ENCODE measurements at places on chromosomes 2 and 18. TPM values are rescaled to one million over a fixed set of nuclear protein-coding genes. Genes with fewer than 3 reads are reported as not detected.

The DHRS9 gene
- 135 TPM for total RNA-seq

GRCh38 chr2:75336451-75336850 is 137.1 kb upstream of the TACR1 start:
- DNase-seq, result no peak

DNA sequence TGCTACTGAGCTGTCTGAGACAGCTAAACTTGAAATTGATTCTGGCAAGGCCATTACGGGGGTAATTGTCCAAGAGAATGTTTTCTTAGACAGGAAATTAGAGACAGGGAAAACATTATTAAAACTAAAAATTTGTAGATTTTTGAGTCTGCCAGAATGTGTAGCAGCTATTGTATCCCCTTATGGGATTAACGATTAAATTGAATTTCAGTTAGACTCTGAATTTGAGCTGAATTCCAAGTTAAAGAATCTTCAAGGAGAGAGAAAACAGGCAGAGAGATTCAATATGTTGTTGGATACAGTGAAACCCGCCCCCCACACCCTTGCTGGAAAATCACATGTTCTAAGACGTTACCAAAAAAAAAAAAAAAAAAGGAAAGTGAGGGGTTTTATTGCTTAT is 32.7 kb upstream of the CCDC68 start:
- DNase-seq, result no peak

The ZNF142 gene
- total RNA-seq, result 17.9 TPM

The CYP26B1 gene
- total RNA-seq, result 12.8 TPM

The CNTNAP5 gene
- total RNA-seq, result not detected

GRCh38 chr2:140539242-140539875 is 1591.5 kb downstream of the LRP1B start:
- DNase-seq, result no peak

DNA sequence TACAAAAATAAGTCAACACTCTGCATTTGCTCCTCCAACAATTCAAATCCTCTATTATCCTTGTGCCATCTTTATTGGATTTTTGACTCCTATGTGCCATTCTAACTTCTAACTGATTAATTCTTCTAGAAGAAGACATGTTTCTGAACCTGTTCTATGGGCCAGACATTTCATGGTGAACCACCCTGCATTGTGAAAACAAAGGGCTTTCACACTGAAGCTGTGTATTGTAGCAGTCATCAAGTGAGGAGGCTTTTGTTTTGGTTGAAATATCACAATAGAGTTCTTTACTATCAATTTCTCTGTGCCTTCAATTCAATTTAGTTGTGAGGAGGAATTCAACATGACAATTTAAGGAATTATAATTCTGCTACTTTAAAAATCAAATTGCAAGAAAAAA is 357.9 kb downstream of the PLCL1 start:
- DNase-seq, result no peak
